ENCODE measurements at places on chromosomes 4 and X.

GRCh38 chr4:122701965-122702364 is 30.5 kb upstream of the BBS12 start:
- no peak for DNase-seq

DNA sequence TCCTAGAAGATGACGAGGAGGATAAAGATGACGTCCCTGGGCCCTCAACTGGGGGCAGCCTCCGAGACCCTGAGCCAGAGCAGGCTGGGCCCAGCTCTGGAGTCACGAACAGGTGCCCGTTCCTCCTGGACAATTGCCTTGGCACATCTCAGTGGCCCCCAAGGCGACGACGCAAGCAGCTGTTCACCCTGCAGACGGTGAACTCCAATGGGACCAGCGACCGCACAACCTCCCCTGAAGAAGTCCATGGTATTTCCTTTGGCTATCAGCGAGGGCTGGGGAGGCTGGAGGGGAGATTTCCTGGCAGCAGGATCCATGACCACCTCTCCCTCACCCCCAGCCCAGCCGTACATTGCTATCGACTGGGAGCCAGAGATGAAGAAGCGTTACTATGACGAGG is 11.9 kb downstream of the USP11 start:
- DNase-seq = no peak

- DNase-seq = no peak
Observed at GRCh38 chr4:153506341-153507309, 40.5 kb downstream of the TMEM131L start.

GRCh38 chrX:110399497-110399896 is 40.8 kb downstream of the RTL9 start:
- no peak for DNase-seq

Data from CD8-positive, alpha-beta T cell (primary cell).